Endothelial cell (in vitro differentiated cells): ENCODE measurements at places on chromosomes 5 and 9. TPM values are rescaled to one million over a fixed set of nuclear protein-coding genes. Genes with fewer than 3 reads are reported as not detected.

Gene OLFM1
- total RNA-seq: 0.74 TPM

GRCh38 chr9:111149018-111149759 lies 110.9 kb upstream of the LPAR1 start:
- DNase-seq: no peak
- no peaks in the 10 kb centered on the region for H3K4me1 ChIP-seq
- no peaks in the 10 kb centered on the region for H3K27me3 ChIP-seq
- no peaks in the 10 kb centered on the region for H3K36me3 ChIP-seq

DNA sequence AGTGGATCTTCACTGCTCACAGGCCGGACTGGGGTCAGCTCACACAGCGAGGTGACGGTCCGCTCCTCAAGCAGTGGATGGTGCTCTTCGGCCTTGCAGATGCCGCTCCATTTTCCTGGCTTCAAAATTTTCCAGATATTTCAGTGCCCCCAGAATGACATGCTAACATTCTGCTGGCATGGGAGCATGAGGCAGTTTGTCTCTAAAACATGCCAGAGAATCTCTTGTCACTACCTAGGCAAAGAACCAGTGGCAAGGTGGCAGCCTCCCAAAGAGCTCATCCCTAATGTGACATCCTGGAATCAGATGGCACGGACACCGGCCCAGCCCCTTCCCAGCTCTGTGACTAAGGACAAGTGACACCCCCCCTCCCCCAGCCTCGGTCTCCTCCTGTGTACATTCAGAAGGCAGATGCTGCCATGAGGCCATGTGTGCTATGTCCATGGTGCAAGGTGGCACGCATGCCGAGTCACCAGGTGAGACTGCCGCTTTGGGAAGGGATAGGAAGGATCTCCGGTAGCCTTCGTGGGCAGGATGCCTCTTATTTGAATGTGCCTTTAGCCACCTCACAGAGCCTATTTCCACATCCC lies 2.7 kb downstream of the S1PR3 start:
- no peak overlapping the region for H3K4me3 ChIP-seq
- peaks cover 4% of the 10 kb centered on the region for H3K36me3 ChIP-seq
- peaks cover 22% of the 10 kb centered on the region for H3K4me1 ChIP-seq
- H3K27me3 ChIP-seq: peaks cover 7% of the 10 kb centered on the region

Gene MEF2C
- 134 TPM for total RNA-seq

DNA sequence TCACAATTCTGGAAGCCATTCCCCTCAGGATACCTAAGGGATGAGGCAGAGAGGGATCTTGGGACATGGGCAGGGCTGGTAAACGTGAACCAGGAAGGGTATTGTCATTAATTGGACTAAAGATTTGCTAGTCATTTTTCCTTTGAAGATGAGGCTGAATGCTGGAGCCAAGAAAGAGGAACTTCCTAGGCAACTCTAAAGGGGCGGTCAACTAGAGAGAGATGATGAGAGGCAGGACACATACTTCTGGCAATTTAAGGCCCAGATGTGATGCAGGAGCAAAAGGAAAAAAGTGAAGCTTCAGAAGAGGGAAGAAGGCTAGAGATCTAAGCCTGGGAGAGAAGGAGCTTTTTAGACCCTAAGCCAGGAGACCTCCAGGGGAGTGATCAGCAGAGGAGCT lies 5.6 kb downstream of the GBA2 start:
- DNase-seq: no peak
- no peak overlapping the region for H3K27ac ChIP-seq
- peaks cover 44% of the 10 kb centered on the region for H3K4me1 ChIP-seq
- peaks cover 68% of the 10 kb centered on the region for H3K36me3 ChIP-seq

DNA sequence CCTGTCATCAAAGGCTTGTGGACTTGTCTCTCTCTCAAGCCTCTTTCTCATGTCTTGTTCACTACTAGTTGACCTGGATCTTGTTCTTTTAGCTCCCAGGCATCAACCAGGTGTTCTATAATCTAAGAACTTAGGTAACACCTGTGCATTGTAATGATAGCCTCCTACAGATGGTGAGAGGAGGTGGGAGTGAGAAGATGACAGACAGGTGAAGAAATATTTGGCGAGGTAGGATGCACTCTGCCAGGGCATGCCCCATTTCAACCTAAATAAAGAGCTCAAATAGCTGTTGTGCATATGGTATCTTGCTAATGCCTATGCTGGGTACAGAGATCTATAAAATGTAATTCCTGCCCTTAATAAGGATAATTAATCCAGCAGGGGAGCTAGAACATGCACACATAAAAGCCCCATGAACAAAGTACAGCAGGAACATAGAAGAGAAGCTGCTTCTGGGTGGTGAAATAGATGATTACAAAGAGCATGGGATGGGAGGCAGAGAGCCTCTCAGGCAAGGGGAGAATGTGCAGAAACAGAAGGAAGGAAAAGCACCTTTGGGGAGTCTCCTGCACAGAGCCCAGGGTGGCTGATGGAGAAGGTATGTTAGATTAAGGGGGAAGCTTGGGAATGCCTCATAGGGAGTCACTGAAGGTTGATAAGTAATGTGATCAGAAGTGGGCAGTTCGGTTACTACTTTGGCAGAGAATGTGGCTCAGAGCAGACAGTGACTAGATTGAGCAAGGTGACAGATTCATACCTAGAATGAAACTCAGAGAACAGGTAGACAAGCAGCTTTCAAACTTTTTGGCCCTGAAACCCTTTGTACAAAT lies 28.0 kb upstream of the PLIN2 start:
- no peaks in the 10 kb centered on the region for H3K36me3 ChIP-seq
- peaks cover 4% of the 10 kb centered on the region for H3K27me3 ChIP-seq
- H3K4me3 ChIP-seq: no peak overlapping the region
- DNase-seq: no peak

GRCh38 chr5:113344973-113345940 lies 89.5 kb downstream of the TSSK1B start:
- no peak overlapping the region for H3K27ac ChIP-seq
- no peak overlapping the region for H3K4me3 ChIP-seq
- DNase-seq: no peak

Gene CCDC171
- 6.5 TPM for total RNA-seq

GRCh38 chr5:100852988-100853449 lies 50.1 kb downstream of the ST8SIA4 start:
- H3K4me3 ChIP-seq: no peak overlapping the region
- H3K27ac ChIP-seq: no peak overlapping the region
- H3K4me1 ChIP-seq: peaks cover 8% of the 10 kb centered on the region
- no peak for DNase-seq
- H3K27me3 ChIP-seq: no peaks in the 10 kb centered on the region
- peaks cover 5% of the 10 kb centered on the region for H3K36me3 ChIP-seq

- DNase-seq: no peak
- H3K36me3 ChIP-seq: peaks cover 15% of the 10 kb centered on the region
- no peak overlapping the region for H3K4me3 ChIP-seq
- H3K27me3 ChIP-seq: peaks cover 5% of the 10 kb centered on the region
Measured at GRCh38 chr5:149849280-149849965, 95.2 kb downstream of the PDE6A start.

Gene CATSPER3
- total RNA-seq: 0.33 TPM

GRCh38 chr9:35484406-35484805 lies 5.5 kb upstream of the RUSC2 start:
- no peak for DNase-seq
- peaks cover 6% of the 10 kb centered on the region for H3K27me3 ChIP-seq
- no peaks in the 10 kb centered on the region for H3K36me3 ChIP-seq
- H3K27ac ChIP-seq: no peak overlapping the region

- H3K36me3 ChIP-seq: peaks cover 11% of the 10 kb centered on the region
- H3K27ac ChIP-seq: no peak overlapping the region
- DNase-seq: no peak
- H3K4me1 ChIP-seq: no peaks in the 10 kb centered on the region
Measured at GRCh38 chr5:144017119-144017518, 153.3 kb downstream of the YIPF5 start.

- DNase-seq: no peak
- H3K4me1 ChIP-seq: no peaks in the 10 kb centered on the region
- H3K27ac ChIP-seq: no peak overlapping the region
- H3K36me3 ChIP-seq: no peaks in the 10 kb centered on the region
Measured at GRCh38 chr9:37676411-37676830, 25.7 kb downstream of the FRMPD1 start.

- no peak overlapping the region for H3K4me3 ChIP-seq
- H3K27ac ChIP-seq: no peak overlapping the region
- no peaks in the 10 kb centered on the region for H3K4me1 ChIP-seq
- no peaks in the 10 kb centered on the region for H3K27me3 ChIP-seq
Measured at GRCh38 chr5:101929628-101930027, 366.5 kb downstream of the SLCO4C1 start.

DNA sequence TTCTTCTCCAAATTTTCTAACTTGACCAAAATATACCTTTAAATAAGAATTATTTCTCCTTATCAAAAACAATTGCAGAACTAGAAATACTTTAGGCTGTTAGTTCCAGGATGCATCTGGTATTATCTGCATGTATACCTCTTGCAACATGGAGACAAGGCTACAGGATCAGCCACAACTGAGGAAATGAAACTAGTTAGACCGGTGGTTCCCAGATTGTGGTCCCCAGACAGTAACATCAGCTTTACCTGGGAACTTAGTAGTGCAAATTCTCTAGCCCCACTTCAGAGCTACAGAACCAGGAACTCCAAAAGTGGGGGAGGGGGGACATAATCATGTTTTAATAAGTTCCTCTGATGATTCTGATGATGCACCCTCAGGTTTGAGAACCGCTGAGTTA lies 61.6 kb upstream of the C9orf72 start:
- H3K4me3 ChIP-seq: no peak overlapping the region
- no peak for DNase-seq
- H3K36me3 ChIP-seq: no peaks in the 10 kb centered on the region
- no peaks in the 10 kb centered on the region for H3K27me3 ChIP-seq
- no peaks in the 10 kb centered on the region for H3K4me1 ChIP-seq
- H3K27ac ChIP-seq: no peak overlapping the region

GRCh38 chr9:92642564-92642963 lies 27.4 kb downstream of the IPPK start:
- peaks cover 55% of the 10 kb centered on the region for H3K36me3 ChIP-seq
- peaks cover 3% of the 10 kb centered on the region for H3K27me3 ChIP-seq
- DNase-seq: no peak
- H3K4me3 ChIP-seq: no peak overlapping the region
- no peaks in the 10 kb centered on the region for H3K4me1 ChIP-seq
- H3K27ac ChIP-seq: no peak overlapping the region

DNA sequence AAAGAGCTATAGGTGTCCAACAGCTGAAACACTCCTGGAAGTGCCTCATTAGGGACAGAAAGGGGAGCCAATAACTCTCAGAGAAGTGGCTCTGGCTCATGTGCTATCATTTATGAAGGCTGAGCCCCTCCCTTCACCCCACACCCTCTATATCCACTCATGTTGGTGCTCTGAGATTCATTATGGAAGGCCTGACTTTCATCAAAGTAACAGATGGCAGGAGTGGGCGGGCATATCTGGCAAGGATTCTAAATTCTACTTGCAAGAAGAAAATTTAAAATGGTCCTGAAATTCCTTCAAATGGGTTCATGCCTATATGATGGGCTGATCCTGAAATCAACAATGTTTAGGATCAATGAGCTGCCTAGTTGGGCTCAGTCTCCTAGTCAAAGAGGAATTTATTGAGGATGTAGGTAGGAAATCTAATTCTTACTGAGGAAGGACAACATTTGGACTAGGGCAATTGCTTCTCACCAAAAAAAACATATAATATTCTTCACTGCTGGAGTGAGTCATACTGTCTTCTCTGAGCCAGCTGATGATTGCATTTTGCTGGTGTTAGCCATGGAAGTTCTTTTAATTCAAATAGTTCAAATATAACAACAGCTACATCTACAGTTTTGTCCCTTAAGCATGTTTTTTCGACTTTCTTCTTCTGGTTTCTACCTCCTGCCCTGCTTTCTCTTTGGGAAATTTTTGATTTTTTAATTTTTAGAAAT lies 23.5 kb downstream of the NMRK1 start:
- peaks cover 34% of the 10 kb centered on the region for H3K36me3 ChIP-seq
- no peak overlapping the region for H3K27ac ChIP-seq
- no peaks in the 10 kb centered on the region for H3K4me1 ChIP-seq
- no peak for DNase-seq
- peaks cover 1% of the 10 kb centered on the region for H3K27me3 ChIP-seq

GRCh38 chr5:174409070-174409469 lies 315.3 kb upstream of the MSX2 start:
- no peak for DNase-seq
- no peaks in the 10 kb centered on the region for H3K4me1 ChIP-seq
- H3K27ac ChIP-seq: no peak overlapping the region

DNA sequence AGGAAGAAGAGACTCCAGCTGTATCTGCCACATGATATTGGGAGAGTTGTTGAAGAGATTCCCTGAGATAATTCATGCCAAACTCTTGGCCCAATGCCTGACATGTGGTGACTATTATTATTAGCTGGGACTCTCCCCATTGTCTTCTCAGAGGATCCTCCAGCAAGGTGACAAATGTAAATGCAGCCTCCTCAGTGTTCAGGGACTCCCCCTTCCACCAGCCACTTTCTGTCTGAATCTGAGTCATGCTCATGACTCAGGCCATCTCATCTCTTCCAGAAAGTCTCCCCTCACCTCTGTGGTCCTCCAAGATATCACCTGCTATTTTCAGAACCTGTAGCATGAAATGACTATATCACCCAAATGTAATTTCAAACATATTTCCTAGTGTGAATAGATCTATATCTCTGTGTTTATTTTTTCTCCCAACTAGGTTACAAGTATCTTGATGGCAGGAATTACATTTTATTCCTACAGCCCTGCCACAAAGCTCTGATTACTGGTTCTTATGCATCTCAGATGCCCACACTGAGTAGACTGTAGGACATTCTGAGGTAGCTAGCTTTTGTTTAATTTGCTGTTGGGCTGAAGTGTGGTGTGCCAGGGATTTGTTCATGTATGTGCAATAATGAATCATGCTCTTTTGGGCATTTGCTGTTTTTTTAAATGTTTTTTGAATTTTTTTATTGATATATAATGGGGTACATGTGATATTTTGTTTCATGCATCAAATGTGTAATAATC lies 126.6 kb upstream of the IL12B start:
- H3K27ac ChIP-seq: no peak overlapping the region
- no peaks in the 10 kb centered on the region for H3K27me3 ChIP-seq
- no peaks in the 10 kb centered on the region for H3K4me1 ChIP-seq
- H3K4me3 ChIP-seq: no peak overlapping the region
- H3K36me3 ChIP-seq: no peaks in the 10 kb centered on the region

GRCh38 chr5:100903039-100903887 lies at the start of gene ST8SIA4:
ST8SIA4 (minus strand) TSS chr5:100903282; CDS start chr5:100902955, 327 bp downstream.
- H3K4me3 ChIP-seq: peak within 1 kb of the TSS; percentile 94
- peak within 1 kb of the TSS; percentile 99 for H3K27ac ChIP-seq
- peaks cover 14% of the 10 kb centered on the region for H3K36me3 ChIP-seq
- H3K27me3 ChIP-seq: peaks cover 20% of the 10 kb centered on the region

Gene ZNF366
- 23.3 TPM for total RNA-seq

- H3K4me1 ChIP-seq: no peaks in the 10 kb centered on the region
- H3K27ac ChIP-seq: no peak overlapping the region
- H3K4me3 ChIP-seq: no peak overlapping the region
- peak; percentile 23 for DNase-seq
- no peaks in the 10 kb centered on the region for H3K36me3 ChIP-seq
- H3K27me3 ChIP-seq: peaks cover 3% of the 10 kb centered on the region
Measured at GRCh38 chr9:71001780-71002386, 119.5 kb downstream of the TRPM3 start.
